ENCODE measurements at places on chromosomes 2 and 18.

DNA sequence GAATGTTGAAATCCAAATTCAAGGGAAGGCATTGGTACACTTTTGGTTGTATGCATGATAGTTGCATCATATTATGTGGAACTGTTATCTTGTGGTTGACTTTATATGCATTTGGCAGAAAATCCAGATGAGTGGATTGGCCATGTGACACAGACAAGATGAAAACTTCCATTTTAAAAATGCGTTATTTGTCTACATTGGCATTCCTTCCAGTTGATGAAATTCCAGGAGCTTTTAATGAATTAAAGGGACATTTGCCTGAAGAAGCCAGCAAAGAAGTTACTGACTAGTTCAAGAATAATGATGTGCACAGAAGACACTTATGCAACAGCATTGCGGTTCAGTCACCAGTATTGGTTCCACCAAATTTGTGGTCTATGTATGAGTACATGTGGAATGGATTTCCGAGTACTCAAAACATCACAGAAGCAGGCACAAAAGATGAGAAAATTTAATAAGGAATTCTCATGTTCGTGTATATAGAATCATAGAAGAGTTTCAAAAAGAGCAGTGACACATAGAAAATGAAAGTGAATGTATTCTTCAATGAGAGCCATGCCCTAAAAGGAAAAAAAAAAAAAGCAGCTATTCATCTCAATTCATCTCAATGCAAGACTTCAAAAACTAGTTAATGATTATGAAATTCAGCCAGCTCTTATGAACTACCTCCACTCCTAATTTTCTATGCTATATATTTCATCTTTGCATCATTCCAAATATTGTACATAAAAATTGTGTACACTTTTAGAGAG is 232.1 kb downstream of the RBM43 start:
- DNase-seq = no peak

DNA sequence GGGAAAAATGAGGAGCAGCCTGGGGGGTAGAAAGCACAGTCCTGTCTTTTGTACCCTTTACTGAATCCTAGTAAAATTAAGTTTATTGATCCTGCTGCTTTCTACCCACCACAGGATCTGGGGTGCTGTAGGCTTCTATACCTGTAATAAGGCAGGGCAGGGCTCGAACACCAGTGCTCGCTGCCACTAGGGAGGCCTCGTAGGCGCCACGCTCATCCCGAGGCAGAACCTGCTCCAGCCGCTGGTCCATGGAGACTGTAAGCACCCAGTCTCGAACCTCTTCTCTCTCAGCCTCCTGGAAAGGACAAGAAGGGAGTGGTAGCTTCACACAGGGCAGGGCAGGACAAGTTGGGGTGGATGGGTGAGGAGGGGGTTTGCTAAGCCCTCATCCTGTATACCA is 3.0 kb downstream of the KRTCAP3 start:
- DNase-seq = no peak

- DNase-seq = no peak
These were observed 162.2 kb downstream of the PRPF40A start for GRCh38 chr2:152555048-152555447.

GRCh38 chr2:209451209-209451834 is 27.5 kb downstream of the MAP2 start:
- no peak for DNase-seq

DNA sequence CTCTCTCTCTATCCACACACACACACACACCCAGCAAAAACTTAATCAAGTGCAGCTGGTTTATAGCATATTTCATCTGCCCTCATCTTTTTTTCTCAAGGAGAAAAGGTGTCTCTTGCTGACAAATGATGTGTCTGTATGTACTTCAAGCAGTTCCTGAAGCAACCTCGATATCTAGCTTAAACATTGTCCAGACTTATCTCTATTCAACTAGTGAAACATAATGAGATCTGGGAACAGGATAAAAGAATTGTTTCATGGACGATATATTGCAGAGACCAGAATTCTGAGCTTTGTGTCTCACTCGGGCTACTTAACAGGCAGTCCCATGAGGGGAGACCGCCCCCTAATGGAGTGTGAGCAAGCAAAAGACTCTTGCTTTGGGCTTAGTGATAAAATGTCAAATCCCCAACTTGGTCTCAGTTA is 929.2 kb upstream of the SOX11 start:
- DNase-seq = no peak

- no peak for DNase-seq
These were observed 28.0 kb downstream of the KCNK3 start for GRCh38 chr2:26720322-26721114.

GRCh38 chr18:34892379-34892778 is 148.8 kb upstream of the MAPRE2 start:
- DNase-seq = no peak

DNA sequence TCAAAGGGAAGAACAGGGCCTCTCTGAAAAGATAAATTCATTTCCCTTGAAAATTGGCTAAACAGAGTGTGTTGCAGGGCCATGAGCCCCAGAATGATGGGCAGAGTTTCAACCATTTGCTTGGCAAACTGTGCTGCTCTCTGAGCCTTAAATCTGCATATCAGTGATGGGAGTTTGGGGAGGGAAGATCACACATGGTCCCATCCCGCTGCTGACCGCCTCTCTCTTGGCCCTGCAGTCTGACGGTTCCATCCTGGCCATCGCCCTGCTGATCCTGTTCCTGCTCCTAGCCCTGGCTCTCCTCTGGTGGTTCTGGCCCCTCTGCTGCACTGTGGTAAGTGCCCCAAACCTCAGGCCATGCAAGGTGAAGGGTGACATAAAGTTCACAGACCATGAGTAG is 139.0 kb downstream of the ANTXR1 start:
- no peak for DNase-seq

- no peak for DNase-seq
These were observed 259.4 kb upstream of the ETAA1 start for GRCh38 chr2:67137699-67138098.

DNA sequence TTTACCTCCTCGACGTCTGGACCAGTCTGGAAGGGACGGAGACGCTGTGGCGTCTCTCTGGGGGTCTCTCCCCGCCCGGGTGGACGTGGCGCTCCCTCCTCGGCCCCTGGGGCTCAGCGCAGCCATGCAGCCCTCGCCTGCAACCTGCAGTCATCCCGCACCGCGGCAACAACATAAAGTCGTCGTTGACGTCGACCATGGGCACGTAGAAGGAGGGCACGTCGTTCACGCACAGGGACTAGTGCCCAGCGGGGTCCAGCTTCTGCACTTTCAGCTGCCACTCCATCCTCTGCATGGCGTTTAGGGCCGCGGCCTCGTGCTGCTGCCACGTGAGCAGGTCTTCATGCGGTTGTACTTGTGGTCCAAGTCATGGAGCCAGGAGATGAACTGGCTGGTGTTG is 889.6 kb upstream of the LRRTM1 start:
- DNase-seq = no peak

- DNase-seq = peak; percentile 30
These were observed 1.1 kb upstream of the SLC14A1 start for GRCh38 chr18:45722899-45723298.

- DNase-seq = no peak
These were observed 28.9 kb downstream of the NABP1 start for GRCh38 chr2:191706791-191707190.
